ENCODE measurements at places on chromosomes 12 and 14.

DNA sequence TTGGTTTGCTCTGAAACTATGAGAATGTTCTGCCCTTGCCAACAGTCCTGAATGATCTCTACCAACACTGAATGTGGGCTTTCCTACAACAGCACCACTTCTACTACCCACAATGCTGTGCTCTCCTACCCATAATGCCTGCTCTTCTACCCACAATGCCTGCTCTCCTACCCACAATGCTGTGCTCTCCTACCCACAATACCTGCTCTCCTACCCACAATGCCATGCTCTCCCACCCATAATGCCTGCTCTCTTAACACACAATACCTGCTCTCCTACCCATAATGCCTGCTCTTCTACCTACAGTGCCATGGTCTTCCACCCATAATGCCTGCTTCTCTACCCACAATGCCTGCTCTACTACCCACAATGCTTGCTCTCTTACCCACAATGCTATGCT lies 92.3 kb downstream of the KCNK13 start:
- no peak for DNase-seq

- DNase-seq: no peak
Measured at GRCh38 chr14:103281496-103282231, 52.4 kb upstream of the EIF5 start.

- no peak for DNase-seq
Measured at GRCh38 chr14:22231018-22231417, 358.0 kb downstream of the DAD1 start.

- no peak for DNase-seq
Measured at GRCh38 chr12:52019113-52019770, 12.5 kb downstream of the TAMALIN start.

DNA sequence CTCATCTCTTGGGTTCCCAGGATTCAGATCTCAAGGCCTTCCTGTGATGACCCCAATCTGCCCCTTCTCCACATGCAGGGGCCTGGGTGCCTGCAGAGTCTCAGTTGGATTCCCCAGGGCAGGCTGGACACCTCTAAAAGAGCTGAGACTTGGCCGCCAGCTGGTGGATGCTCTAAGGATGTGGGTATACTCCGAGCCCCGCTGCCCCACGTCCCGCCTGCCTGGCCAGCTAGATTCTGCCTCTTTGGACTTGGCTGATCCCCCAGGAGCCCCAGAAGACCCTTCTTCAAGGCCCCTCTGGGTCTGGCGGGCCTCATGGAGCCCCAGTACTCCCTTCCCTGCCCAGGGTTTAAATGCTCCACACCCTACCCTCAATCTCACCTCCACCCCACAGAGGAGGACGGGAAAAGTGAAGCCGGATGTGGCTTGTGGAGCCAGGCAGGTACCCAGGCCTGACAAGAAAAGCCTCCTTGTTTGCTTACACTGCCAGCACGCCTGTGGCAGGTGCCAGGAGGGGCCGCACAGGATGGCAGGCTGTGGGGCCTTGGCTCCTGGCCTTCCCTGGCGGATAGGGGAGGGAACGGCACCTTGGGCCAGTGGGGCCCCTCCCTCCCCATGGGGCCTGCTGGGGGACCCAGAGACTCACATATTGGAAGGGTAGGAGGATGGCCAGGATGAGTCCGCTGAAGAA lies 15.1 kb downstream of the FAIM2 start:
- no peak for DNase-seq

- DNase-seq: no peak
Measured at GRCh38 chr12:130863298-130863697, 8.6 kb upstream of the RAN start.

DNA sequence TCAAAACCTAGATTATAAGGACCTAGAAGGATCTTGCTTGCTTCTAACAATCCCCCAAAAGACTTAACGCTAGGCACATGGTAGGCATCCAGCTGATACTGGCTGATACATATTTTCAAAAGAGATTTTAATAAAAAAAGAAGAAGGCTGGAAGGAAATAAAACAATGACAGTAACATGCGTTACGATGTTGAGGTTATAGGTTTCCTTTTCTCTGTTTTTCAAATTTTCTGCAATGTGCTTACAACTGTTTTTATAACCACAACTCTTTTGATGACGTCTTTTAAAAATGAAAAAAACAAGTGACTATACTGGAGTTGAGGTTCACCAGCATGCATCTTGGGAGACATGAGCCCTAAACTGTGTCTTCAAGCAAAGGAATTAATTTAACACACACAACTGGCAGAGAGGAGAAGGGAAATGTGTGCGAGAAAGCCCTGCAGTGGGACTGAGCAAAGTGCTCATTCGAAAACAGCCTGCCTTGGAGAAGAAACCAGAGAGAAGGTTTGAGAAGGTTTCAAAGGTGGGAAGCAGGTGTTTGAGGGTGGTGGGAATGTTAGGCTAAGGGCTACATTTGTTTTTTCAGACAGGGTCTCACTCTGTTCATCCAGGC lies 80.4 kb downstream of the DUSP16 start:
- no peak for DNase-seq

All from NCI-H1417 treated with DMSO at 0.1 percent for 48 hours (cell line).